Neural progenitor cell (in vitro differentiated cells): ENCODE measurements at places on chromosomes 16 and 17.

- DNase-seq, result no peak
Observed at GRCh38 chr16:25006504-25007056, 8.6 kb downstream of the ARHGAP17 start.

- no peak for DNase-seq
Observed at GRCh38 chr17:31491376-31492131, 100.1 kb downstream of the RAB11FIP4 start.

DNA sequence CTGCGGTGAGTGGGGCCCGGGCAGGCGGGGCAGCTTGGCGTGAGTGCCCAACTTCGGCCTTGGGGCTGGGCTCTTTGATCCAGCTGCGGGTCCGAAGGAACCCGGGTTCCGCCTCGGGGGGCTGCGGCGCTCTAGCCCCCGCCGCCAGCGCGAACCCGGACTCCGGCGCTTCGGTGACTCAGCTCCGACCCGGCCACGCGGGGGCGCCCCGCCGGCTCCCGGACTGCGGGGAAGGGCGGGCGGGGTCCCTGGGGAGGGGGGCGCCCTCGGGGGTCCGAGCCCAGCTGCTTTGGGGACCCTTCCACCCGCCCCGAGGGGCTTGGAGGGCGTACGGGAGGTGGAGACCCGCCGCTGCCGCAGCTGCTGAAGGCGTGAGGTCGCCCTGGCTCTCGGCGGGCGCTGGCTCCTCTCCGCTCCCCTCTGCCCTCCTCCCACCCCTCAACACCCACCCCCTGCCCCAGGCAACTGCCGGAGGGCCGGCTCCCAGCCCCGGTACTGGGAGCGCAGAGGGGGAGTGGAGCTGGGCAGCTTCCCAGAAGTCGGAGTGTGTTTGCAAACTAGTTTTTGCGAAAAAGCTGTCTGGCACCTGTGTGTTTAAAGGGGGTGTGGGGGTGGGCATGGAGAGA is 516 bp downstream of the CPNE2 start:
- peak; percentile 66 for DNase-seq

- DNase-seq, result no peak
Observed at GRCh38 chr17:40301315-40301714, 7.7 kb upstream of the RARA start.

GRCh38 chr16:65422934-65423333 is 301.1 kb upstream of the CDH11 start:
- DNase-seq, result no peak

DNA sequence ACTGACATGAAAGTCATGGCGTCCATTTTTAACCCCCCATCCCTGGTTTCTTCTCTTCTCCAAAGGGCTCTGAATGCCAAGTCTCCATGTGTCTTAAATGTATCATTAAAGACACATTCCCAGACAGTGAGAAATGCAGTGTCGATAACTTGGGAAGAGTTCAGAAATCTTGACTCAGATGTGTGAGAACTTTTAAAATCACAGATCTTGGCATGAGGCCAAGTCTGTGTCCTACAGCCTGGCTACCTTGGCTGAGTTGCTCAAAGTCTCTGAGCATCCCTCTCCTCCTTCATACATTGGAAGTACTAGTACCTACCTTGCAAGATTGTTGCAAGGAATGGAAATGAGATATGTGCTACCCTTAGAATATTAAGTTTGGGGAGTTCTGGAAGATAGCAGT is 1046.5 kb upstream of the RBFOX1 start:
- no peak for DNase-seq

GRCh38 chr17:40730970-40731369 is 24.2 kb downstream of the KRT25 start:
- DNase-seq, result no peak

- DNase-seq, result peak; percentile 69
Observed at GRCh38 chr17:5592382-5592781, 8.1 kb upstream of the NLRP1 start.

DNA sequence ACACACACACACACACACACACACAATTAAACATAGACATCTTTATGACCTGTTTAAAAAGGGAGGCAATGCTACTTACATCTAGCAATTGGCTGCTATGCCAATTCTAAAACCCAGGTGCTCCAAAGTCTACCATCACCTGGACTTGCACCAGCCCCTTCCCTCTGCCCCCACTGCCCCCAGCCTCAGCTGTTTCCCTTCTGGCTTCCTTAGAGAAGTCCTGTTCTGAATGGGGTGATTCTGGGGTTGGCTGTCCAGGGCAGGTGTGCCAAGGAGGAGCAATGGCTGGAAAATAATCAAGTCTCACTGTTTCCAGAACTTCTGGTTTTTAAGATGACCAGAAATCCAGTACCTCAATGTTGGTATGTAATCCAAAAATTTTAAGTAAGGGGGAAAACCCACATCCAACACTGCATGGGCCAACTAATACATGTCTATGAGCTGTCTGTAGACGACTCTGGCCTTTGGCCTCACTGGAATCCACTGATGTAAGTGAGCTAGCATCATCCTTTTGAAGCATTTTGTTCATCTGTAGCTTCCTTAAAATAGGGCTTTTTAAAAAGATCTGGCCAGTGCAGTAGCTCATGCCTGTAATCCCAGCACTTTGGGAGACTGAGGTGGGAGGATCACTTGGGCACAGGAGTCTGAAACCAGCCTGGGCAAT is 2.1 kb downstream of the IFT20 start:
- DNase-seq, result no peak
